PC-9 (cell line): ENCODE measurements at places on chromosomes 4 and X. TPM values are rescaled to one million over a fixed set of nuclear protein-coding genes. Genes with fewer than 3 reads are reported as not detected.
A peak's percentile ranks its signal among the peaks of the same experiment; 100 is the strongest.

GRCh38 chr4:10008609-10009005 lies 12.7 kb downstream of the SLC2A9 start:
- DNase-seq: peak; percentile 40

DNA sequence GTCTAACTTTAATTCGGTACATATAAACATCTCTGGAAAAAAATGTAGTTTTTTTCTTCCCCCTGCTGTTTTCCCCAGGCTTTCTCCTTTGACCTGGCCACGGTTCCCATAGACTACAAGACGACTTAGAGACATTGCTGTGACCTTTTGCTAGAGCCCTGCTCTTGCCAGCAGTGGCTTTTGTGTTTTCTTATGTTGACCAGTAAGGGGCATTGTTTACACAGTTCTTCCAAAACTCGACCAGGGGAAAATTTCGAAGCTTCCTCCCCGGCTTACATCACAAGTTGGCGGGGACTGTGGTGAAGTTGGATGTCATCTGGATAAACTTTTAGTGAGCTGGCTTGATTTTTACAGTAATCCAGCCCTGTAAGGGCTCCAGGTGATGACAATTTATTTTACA lies 9.3 kb downstream of the CCDC160 start:
- DNase-seq: no peak

- DNase-seq: no peak
These were observed 133.8 kb downstream of the PALLD start for GRCh38 chr4:168630445-168631187.

DNA sequence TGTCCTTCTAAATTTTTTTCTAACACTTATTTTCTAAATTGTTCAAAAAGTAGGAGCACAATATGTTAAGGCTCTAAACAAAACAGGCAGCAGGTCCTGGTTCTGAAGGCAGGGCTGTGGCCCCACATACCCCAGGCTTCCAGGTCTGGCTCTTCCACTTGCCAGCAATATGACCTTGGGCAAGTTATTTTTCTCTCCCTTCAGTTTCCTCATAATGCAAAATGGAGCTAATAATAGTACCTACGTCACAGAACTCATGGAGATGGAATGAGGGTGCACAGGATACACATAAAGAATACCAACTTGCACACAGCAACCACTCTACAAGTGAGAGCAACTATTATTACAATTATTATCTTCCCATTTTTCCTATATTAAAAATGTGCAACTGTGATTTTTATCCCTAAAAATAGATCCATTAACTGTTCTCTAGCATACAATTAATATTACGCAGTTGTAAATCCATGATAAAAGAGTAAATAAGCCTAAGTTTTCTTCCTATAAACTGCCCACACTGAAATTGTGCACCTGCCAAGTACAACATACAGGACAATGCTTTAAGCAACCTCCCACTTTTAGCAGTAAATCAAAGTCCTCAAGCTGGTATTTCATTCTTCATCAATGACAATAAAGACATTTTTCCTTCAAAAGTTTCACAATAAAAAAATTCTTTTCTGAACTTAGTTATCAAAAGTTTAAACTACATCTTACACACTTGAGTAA lies 27.0 kb downstream of the OTUD4 start:
- no peak for DNase-seq

Gene PRSS12
- total RNA-seq: 9.6 and 11.3 TPM in 2 replicates

Gene FRMD7
- total RNA-seq: not detected in 2 replicates
